ENCODE measurements at places on chromosomes 5 and 9.

GRCh38 chr5:67310169-67310568 lies 113.6 kb upstream of the CD180 start:
- DNase-seq: no peak

DNA sequence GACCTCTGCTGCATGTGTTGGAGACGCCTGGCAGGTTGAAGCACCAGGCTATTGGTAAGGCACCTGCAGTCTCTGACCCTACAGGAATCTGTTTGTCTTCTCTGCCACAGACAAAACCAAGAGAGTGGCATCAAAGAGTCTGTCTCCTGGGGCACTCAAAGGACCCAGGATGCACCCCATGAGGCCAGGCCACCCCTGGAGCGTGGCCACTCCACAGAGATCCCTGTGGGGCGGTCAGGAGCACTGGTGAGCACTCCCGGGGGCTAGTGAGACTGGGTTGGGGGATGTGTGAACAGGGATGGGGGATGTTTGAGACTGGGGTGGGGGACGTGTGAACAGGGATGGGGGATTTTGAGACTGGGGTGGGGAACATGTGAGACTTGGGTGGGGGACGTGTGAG lies 240.3 kb downstream of the CACNA1B start:
- no peak for DNase-seq

DNA sequence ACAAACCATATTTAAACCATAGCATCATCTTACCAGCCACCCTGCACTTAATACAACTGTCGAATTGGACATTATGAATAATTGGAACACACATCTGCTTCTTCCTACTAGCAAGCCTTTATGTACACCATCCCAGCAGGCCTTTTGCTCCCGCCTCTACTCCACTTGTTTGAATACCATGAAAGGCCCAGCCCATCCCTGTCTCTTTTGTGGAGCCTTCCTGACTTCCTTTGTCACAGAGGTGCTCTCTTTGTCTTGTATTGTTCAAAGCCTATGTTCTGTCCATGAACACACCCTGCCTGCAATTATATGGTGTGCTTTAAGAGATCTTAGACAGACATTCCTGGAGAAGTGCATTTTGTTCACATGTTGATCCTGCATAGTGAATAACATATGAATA lies 465.7 kb downstream of the DIRAS2 start:
- DNase-seq: no peak

GRCh38 chr9:97510797-97511654 lies 9.6 kb downstream of the TMOD1 start:
- DNase-seq: no peak

- DNase-seq: no peak
Observed at GRCh38 chr9:78954286-78954685, 617.5 kb upstream of the TLE4 start.

GRCh38 chr9:98201102-98201501 lies 8.7 kb upstream of the CORO2A start:
- DNase-seq: no peak

- DNase-seq: no peak
Observed at GRCh38 chr9:10050016-10050415, 562.8 kb downstream of the PTPRD start.

DNA sequence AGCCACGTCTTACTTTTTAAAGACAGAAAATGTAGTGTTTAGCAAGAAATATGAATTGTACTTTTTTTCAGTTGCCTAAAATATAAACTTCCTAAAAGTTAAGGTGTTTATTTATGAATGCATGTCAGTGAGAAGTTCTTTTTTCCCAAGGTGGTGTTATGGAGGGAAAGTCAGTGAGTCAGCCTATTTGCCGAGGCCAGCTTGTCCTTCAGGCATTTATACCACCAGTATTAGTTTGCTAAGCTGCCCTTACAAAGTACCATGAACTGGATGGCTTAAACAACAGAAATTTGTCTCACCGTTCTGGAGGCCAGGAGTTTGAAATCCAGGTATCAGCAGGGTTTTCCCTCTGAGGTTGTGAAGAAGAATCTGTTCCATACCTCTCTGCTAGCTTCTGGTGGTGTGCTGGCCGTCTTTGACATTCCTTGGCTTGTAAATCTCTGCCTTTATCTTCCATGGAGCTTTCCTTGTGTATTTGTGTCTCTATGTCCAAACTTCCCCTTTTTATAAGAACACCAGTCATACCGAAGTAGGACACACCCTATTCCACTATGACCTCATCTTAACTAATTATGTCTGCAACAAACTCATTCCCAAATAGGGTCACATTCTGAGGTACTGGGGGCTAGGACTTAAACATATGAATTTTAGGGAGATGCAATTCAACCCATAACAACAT lies 38.4 kb downstream of the PRKACG start:
- no peak for DNase-seq

DNA sequence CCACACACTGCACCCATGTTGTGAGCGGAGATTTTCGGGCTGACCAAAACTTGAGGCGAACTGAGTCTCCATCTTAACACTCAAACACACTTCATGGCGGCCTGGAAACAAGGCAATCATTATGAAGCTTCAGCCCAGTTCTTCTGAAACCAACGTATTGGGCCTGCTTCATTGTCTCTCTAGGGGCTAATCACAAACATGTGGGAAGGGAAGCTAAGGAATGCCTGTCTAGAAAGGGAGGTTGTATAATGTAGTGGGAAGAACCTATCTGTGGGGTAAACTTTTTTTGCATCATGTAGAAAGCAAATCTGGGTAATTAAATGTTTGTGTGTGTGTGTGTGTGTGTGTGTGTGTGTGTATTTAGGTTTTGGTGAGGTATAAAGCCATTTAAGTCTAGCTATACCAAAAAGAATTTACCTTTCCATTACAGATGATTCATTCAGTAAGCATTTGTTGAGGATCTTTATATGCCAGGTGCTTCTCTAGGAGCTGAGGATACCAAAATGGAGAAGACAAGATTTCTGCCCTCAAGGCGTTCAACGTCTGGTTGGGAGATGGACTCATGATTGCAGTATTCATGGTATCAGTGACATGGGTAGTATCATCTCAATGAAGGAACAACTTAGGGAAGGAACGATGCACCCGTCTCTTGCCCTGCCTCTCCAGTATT lies 29.4 kb downstream of the SLC1A3 start:
- DNase-seq: no peak

DNA sequence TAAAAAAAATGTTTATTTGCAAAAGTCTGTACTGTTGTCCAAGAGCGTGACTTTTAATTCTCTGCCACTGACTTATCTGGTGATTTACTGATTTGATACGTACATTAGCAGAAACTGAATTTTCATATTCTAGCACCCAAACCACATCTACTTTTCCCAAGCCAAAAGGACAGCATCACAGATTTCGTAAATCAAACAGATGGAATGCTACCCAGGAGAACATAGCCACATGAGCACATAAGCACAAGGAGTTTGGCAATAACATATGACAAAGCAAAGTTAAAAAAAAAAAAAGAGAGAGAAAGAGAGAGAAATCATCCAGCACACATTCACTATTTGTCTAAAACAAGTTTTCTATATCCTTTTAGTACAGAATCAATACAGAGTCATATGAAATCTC lies 83.7 kb downstream of the HINT1 start:
- no peak for DNase-seq

GRCh38 chr5:21918451-21918850 lies 934.7 kb downstream of the CDH12 start:
- DNase-seq: no peak

Data from T-helper 17 cell (primary cell).